ENCODE measurements at places on chromosomes 2 and 18.

DNA sequence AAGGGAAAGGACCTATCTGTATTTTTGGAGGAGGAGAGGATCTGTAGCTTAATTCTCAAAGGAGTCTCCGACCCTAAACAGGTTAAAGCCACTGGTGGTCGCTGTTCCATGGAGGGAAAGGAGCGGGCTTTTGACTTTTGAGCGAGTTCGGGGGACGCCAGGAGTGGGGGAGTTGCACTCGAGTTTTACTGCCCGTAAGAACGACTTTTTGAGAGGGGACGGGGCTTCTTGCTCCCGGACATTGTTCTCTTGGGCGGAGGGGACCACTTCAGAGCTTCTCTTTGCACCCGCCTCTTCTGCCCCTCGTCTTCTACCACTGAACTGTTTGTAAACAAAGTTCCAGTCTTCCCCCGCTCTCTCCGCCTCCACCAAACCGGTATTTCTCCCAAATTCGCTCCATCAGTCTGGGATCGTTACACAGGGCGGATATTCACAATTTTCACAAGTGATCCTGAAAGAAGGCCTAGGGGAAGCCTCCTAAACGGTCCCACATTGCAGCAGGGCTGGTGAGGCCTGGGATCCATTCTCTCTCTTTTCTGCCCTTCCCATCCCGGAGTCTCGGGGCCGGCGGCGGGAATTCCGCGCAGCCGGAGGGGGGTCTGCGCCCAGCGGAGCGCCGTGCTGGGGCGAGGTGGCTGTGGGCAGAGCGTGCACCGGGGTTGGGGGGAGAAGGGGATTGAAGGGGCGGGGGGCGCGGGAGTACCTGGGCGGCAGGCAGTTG lies 6.6 kb downstream of the DLX2 start:
- DNase-seq: no peak

DNA sequence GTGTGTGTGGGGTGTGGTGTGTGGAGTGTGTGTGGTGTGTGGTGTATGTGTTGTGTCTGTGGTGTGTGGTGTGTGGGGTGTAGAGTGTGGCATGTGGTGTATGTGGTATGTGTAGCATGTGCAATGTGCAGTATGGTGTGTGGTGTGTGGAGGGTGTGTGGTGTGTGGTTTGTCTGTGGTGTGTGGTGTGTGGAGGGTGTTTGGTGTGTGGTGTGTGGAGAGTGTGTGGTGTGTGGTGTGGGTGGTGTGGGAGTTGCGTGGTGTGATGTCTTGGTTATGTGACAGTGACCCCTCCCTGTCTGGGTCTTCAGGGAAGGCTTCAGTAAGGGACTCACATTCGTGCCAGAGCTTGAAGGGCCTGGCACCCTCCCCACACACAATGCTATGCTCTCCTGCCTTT lies 718.2 kb upstream of the SOX11 start:
- DNase-seq: no peak

DNA sequence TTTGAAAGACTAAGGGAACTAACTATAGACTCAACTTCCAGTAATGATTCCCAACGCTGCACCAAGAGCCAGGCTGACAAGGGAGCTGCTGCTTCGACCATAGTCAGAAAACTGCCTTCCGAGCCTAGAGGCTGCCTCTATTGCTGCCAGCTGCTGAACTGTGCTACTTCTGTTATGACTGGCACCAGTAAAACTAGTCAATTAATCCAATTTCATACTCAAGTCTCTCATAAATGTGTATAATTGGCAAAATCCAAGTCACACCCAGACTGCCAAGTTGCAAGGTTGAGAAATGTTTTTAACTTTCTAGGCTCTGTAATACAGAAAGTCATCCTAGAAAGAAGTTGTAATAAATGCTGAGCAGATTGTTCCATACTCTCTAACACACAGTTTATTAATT lies 117.4 kb downstream of the SPOPL start:
- no peak for DNase-seq

DNA sequence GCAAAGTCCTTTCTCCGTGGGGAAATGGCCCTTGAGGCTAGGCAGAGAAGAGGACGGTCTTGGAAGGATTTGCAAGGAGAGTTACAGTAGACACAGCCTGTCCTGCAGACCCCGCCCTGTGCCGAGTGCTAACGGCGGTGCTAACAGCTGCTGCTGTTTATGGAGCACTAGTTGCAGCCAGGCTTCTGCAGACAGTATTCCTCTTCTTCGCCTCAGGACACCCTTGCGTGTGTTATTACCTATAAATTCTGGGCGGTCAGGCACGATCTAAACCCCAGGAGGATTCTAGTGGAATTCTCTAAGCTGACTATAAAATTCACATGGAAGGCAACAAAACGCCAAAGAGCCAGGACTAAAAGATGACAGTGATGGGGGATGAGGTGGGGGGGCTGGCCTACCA lies 139.8 kb downstream of the GLI2 start:
- no peak for DNase-seq

DNA sequence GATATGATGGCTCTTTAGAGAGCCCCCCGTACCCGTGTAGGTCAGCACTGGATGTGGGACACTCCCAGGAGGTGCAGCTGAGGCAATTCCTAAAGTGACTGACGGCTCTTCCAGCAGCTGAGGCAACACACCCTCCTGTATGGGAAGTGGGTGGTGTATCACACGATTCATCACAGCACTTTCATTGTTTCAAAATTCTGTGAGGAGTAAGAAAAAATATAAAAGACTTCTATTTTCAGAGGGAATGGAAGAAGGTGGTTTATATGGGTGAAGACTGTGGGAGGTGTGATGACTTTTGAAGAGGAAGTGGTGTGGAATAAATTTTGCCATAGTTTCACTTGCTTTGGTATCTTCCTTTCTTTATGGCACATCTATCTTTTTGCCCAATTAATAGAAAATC lies 22.3 kb downstream of the QPCT start:
- peak; percentile 48 for DNase-seq

DNA sequence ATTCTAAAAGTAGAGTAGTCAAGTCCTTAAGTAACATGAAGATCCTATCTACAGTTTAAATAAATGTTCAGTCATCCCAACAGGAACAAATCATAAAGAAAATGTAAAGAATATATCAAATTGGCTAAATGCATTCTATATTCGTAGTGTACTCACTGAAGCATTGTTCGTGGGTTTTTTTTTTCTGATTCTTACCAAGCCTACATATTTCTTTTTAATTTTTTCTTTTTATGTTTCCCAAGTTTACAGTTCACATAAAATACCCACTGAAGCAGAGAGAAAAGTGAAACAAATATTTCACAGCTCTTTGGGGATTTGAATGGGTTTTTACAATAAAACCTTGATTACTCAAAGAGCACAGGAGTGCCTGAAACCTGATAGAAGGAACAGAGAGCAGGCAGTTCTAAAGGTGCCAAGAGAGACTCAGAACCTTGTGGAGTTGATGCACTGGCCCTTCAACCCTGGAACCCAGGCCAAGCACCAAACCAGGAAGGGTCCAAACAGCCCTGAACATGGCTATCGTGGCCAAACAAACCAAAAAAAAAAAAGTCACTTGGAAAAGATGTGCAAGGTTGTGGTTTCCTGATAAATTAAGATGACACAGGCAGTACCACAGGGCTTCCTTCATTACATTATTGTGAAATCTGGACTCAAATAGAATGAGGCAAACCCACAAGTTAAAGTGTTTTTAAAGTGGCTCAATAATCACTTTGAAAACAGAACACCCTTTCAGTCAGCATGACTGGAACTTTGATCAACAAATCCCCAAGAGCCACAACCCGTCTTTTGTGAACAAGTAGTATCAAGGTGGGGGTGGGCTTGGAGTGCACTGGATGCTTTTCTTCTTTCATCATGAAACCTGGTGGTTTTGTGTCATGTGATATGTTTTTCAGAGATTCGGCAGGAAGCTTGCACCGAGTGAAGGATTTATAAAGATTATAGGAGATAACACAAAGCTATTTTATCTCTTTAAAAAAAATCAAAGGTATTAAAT lies 245.0 kb upstream of the FN1 start:
- peak; percentile 42 for DNase-seq

- DNase-seq: no peak
These were observed 58.3 kb downstream of the ADNP2 start for GRCh38 chr18:80167331-80167730.

GRCh38 chr18:59908799-59909198 lies 9.0 kb downstream of the PMAIP1 start:
- DNase-seq: no peak

DNA sequence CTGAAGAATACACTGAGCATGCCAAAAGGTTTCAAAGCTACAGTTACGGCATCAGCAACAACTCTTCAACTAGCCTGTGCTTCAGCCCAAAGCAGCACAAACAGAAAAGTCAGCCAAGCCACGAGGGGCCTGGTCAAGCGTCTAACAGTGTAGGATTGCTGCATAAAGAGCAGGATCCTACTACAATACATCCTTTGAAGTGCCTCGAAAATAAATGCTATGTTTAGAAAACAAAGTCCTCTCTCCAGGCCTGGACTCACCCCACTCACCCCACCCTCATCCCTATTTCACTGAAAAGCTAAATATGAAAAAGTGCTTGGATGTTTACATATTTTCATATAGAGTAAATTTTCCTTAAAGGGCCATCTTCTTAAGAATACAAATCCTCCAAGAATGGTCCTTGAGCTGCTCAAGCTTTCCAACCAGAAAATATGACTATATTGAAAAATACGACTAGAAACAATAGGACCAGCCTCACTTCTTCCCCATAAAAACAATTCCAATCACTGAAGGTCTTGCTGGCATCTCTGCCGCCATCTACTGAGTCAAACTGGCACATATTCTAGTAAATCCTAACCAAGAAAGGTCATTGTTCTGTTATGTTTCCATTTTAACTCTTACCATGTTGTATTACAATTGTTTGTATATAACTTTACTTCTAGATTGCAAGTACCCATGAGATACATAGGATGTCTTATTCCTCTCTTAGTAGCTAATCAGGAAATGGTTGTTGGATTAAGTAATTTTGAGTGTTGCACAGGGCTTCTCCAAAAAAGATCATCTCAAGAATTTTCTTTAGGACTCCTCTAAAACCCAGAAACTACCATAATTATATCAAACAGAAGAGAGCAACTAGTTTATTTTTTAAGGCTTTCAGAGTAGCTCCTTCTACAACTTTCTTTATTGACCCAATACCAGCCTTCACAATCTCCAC lies 63.6 kb downstream of the CLHC1 start:
- DNase-seq: no peak

DNA sequence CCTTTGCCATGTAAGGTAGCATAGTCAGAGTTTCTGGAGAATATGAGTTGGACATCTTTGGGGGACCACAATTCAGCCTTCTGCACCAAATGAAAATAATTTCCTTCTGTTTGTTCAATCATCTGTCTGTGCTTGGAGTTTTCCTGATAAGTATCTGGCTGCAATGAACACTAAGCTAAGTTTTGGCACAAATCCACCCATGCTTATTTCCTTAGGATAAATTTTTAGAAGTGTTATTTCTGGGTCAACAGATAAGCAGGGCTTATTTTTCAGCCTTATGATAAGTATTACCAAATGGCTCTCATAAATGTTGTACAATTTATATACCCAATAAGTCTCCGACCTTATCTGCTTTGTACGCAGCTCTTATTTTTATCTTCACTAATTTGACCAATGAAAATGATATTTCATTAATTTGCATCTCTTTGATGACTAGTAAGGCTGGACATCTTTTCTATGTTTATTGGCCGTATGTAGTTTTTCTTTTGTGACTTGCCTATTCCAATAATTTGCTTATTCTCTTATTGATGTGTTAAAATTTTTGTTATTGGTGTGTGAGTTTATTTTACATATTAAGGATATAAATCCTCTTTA lies 59.2 kb downstream of the TGFA start:
- no peak for DNase-seq

GRCh38 chr2:68336192-68336591 lies 16.4 kb upstream of the CNRIP1 start:
- DNase-seq: no peak

GRCh38 chr2:51290725-51291124 lies 258.8 kb upstream of the NRXN1 start:
- no peak for DNase-seq

DNA sequence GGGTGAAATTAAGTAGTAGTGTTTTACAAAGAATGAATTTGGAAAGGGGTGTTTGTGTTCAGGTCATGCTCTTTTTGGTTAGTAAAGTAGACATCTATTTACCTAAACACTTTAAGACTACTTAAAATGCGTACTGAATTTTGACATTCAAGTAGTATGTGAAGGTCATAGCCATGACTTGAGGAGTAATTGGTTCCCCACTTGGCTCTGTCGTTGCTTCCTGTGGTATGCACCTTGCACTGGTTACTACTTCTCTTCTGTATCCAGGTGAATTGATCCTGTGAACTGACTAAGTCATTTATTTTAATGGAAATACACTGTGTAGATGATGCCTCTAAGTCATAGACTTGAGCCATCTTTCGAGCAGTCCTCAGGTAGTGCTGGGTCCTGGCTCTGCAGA lies 97.9 kb downstream of the ITGB1BP1 start:
- no peak for DNase-seq

DNA sequence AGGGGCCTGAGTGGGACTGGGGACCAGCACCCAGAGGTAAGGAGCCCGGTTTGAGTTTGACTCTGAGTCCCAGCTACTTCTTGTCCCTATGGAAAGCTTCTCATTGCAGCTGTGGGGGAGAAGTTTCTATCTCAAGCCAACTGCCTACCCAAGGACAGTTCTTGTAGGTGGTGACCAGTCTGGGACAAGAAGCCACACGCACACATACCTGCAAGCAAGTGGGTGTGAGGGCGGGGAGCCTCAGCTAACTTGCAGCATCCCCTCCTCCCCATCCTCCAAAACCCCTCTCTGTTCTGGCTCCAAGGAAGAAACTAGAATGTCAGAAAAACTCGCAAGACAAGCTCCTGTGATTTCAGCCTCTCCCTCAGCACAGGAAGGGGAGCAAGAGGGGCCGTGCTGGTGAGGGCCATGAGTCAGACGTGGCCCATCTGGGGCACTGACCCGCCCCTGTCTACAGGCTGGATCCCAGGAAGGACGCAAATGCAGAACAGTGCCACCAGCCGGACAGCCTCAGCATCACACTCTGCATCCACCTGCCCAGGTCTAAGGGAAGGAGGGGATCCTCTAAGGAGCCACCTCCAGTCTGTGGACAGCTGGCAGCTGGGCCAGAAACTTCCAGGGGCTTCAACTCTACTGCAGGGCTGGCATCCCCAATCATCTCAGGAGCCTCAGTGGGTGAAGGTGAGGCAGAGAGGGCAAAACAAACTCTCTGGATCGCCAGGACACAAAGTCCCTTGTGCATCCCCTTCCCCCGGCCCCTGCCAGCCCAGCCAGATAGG lies 103.4 kb downstream of the TNS1 start:
- DNase-seq: peak; percentile 27

DNA sequence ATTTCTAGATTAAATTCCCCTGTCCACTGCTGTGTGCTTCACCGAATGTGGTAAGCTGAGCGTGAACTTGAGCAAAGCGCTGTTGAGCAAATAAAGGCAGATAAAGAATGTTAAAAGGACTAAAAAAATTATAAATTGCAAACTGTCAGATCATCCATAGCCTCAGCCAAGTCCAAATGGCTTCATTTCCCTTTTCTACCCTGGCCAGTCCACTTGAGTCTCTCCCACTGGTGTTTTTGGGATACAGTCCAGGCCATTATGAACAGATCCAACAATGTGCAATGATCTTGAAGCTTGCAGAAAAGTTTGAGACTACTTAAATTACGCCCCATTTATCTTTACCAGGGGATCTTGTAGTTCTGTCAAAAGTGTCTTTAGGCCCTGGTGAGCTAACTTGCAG lies 254.6 kb upstream of the PIK3C3 start:
- no peak for DNase-seq
